ENCODE measurements at places on chromosomes 7 and 10.

- DNase-seq = peak; percentile 2
Observed at GRCh38 chr7:22137026-22137425, 191.3 kb upstream of the CDCA7L start.

DNA sequence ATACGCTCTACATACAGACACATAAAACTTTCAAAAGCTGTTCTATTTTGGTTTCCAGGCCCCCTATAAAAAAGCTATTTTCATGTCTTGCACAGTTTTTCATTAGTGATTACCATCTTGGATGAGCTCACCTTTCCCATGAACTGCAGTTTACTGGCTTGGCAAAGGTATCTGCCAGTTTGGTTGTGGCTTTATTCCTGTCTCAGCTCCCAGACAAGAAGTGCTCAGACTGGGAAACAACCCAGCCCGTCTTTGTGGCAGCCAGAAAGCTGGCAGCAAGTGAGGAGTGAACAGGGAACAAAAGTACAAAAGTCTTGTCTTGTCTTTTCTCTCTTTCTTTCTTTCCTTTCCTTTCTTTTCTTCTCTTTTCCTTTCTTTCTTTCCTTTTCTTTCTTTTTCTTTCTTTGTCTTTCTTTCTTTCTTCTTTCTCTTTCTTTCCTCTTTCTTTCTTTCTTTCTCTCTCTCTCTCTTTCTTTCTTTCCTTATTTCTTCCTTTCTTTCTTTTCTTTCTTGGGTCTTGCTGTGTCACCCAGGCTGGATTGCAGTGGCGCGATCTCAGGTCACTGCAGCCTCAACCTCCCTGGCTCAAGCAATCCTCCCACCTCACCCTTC, 138.8 kb downstream of the CFAP58 start:
- DNase-seq = no peak

DNA sequence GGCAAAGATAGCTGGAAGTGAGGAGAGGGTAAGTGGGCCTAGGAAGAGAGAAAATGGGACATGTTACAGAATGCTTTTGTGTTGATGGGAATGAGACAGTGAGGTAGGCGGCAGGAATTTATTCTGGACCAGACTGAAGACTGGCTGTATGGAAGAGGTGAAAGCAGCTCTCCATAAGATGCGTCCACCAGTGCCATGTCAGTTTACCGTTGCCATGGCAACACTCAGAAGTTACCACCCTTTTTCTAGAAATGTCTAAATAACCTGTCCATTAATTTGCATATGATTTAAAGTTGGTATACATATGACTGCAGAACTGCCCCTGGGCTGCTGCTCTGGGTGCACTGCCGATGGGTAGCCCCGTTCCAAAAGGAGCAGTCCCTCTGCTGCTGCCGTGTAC, 46.7 kb downstream of the RAB18 start:
- no peak for DNase-seq

GRCh38 chr7:156347132-156347531, 293.4 kb upstream of the RNF32 start:
- DNase-seq = no peak

DNA sequence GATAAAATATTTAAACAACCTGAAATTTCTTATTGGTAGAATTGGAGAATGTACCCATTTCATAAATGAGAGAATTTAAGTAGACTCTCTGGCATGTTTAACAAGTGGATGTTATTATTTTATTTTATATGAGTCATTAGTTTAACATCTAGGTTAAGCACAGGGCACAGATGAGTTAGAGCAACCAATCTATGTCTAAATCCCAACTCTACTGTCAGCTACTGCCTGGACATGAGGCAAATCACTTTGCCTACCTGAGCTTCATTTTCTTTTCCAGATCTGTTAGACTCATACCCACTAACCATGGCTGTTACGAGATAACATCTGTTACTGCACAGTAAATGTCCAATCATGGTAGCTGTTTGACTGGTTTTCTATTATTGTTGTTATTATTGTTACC, 251.1 kb downstream of the INHBA start:
- DNase-seq = no peak

- no peak for DNase-seq
Observed at GRCh38 chr7:122965306-122965705, 30.2 kb downstream of the TAS2R16 start.

DNA sequence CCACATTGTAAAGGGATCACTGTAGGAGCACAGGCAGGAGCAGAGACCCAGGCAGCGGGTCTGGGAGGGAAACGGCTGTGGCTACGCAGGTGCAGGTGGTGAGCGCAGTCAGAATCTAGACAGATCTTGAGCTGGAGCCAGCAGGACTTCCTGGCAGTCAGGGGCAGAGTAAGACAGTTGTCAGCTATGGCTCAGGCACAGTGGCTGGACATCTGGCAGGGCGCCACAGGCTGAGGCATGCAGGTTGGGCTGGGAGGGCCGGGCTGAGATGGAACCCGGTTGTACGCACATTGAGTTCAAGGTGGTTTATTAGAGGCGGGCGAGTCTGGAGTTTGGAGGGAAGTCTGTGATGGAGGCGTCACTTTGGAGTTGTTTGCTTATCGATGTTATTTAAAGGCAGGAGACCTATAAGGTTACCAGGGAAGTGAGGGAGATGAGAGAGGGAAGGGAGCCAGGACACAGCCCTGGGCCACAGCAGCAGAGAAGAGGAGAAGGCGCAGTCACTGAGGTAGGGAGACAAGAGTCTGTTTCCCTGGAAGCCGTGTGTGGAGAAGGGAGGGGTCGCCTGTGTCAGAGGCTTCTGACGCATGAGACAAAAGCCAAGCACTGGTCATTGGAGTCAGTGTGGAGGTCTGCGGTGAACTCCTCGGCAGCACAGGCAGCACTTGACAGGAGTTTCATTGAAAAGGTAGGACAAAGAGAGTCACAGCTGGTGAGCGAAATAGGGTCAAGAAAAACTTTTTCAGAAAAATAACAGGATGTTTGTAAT, 73.8 kb downstream of the LANCL2 start:
- DNase-seq = no peak

DNA sequence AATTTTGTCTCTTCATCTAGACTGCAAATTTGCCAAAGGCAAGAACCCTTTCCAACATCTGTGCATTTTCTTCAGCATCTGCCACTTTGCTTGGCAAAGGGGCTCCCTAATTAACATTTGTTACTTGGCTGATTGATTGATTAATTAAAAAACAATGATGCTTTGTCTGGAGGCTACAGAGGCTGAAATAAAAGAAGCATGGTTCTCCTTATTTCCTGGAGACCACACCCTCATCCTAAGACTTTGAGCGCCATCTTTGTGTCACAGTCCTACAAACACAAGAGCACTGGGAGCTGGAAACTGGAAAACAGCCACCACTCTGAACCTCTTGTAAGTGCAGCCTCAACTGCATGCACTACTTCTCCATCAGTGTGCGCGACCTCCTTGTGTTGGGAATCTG, 189.2 kb downstream of the C7orf25 start:
- DNase-seq = no peak

DNA sequence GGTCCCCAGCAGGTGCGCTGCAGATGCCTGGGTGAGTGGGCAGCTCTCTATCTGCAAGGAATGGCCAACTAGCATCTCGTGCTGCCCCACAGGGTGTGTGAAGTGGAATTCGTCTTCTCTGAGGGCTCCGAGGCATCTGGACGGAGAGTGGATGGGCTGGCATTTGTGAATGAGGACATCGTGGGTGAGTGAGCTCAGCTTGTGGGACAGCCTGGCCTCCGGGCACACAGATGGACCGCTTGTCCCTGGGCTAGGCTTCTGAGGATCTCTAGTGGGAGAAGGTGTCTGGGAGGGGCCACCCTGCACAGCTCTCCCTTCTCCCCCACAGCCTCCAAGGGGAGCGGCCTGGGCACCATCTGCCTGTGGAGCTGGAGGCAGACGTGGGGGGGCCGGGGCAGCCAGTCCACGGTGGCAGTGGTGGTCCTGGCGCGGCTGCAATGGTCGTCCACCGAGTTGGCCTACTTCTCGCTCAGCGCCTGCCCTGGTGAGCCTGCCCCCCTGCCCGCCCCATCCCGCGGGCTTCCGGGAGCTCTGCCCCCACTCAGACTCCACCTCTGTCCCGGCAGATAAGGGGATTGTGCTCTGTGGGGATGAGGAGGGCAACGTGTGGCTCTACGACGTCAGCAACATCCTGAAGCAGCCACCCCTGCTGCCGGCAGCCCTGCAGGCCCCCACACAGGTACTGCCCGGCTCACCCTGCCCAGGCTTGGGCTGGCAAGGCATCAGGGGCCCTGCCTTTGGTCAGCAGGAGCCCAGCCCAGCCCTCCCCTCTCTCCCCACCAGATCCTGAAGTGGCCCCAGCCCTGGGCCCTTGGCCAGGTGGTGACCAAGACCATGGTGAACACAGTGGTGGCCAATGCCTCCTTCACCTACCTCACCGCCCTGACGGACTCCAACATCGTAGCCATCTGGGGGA, 6.3 kb downstream of the POLR2J start:
- DNase-seq = no peak

DNA sequence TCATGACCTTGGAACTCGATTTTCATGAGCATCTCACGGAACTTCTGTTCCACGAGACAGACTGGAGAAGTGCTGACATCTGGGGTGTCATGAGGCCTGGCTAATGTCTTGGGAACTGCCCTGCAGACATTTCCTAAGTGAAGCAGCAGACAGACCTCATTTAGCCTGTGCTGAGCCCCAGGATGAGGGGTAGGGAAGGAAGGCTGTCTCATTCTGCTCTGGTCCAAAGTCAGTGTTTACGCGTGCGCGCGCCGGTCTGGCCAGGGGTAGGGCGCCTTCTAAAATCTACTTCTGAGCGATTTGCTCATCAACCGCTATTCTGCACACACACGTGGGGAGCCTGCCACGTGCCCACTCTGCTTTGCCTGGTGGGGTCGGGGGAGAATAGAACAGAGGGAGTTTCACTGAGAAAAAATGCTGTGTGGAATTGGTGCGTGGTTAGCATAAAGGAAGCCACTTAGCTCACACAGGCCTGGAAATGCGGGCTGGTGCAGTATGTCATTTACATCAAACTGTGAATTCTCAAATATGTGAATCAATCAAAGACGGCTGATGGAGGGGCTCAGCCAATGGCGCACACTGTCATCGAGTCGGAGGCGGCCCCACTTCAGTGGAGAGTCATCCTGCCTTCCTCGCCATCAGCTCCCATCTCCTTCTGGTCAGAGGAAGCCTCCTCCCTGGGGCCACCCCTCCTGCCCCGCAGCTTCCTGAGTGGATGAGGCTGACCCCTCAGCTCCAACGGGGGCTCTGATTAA, 335.1 kb downstream of the ADARB2 start:
- DNase-seq = no peak

DNA sequence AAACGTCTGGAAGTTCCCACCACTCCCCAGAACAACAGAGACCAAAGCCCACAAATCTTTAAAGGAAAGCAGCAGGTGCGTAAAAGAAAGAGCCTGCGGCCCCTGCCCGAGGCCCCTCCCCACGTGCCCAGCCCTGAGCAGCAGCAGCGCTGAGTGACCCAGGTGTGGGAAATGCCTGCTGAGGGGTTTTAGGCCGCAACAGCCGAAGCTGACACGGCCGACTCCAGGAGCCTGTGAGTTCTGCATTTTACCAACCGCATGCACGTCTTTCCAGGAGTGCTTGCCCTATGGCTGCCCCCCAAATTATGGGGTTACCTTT, 1.6 kb upstream of the KNDC1 start:
- DNase-seq = no peak

- no peak for DNase-seq
Observed at GRCh38 chr7:92988051-92988450, 129.7 kb downstream of the SAMD9 start.

GRCh38 chr10:52540479-52540984, 226.5 kb downstream of the DKK1 start:
- no peak for DNase-seq

GRCh38 chr7:22173685-22174573, 183.0 kb downstream of the RAPGEF5 start:
- no peak for DNase-seq

- no peak for DNase-seq
Observed at GRCh38 chr10:126732308-126732707, 61.8 kb upstream of the C10orf90 start.

GRCh38 chr10:94607111-94607510, 61.5 kb downstream of the HELLS start:
- DNase-seq = no peak

GRCh38 chr7:1137517-1138167, 22.4 kb downstream of the ZFAND2A start:
- no peak for DNase-seq

- no peak for DNase-seq
Observed at GRCh38 chr10:33031815-33032653, 74.0 kb upstream of the ITGB1 start.

DNA sequence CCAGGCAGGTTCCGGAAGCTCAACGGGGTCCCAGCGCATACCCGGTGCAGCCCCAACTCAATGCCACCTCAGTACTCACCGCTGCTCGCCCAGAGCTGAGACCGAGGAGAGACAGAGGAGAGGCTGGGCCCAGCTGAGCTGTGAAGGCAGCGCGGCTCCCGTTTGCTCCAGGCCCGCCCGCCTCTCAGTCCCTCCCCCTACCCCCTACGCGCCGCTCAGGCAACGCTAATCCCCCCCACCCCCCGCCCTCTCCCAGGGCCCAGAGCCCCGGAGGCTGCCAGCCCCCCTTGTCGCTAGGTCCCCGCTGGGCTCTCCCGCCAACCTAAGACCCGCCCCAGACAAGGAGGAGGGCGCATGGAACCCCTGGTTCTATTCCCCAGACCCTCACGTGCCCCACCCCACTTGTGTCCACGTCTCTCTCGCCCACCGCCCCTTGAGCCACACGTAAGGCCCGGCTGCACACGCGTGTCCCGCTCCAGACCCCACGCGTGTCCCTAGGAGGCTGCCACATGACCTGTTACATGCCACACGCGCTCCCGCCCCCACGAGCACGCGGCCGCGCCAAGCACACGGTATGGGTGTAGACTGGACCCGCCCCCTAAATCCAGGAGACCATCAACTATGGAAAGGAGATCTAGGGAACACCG, at the start of gene PSD:
Gene PSD, minus strand, starts transcription at position 164 of the 647 bp plus-strand sequence. CDS start 1,747 bp downstream, outside the sequence.
- DNase-seq = no peak

DNA sequence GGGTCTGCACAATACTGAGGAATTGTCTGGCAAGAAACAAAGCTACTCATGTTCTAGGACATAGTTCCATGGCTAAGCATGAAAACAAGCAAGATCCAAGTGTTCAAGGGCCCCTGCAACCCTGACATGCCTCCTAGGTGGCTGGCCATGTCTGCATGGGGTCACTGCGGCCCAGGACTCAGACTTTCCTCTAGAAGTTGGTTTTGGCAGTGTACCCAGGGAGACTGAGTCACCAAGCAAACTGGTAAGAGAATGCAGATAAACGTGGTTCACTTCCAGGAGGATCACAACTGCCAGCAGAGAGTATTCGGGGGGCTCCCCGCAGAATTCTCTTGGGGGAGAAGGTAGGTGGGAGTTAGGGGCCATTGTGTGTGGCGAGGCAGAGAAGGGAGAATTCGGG, 7.4 kb upstream of the PFKFB3 start:
- DNase-seq = no peak

DNA sequence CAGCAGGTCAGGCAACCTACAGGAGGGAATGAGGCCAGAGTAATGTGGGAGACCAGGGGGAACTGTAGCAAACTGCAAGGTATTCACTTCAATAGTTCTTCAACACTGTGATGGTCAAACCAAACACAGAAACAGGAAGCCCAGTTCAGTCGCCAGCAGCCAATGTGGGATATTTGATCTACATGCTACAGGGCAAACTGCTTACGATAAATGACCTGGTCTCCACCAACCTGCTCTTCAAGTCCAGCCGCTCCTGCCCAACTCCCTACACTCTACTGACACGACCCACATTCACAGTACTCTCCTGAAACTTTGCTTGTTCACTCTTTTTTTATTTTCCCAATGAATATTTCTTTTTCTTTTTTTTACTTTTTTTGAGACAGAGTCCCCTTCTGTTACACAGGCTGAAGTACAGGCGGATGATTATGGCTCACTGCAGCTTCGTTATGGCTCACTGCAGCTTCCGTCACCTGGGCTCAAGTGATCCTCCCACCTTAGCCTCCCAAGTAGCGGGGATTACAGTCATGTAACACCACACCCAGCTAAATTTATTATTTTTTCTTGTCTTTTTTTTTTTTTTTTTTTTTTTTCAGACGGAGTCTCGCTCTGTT, 42.1 kb downstream of the MDH2 start:
- DNase-seq = no peak

Measured in fibroblast of skin of left biceps (primary cell).